ENCODE measurements at places on chromosomes 13 and 19.

DNA sequence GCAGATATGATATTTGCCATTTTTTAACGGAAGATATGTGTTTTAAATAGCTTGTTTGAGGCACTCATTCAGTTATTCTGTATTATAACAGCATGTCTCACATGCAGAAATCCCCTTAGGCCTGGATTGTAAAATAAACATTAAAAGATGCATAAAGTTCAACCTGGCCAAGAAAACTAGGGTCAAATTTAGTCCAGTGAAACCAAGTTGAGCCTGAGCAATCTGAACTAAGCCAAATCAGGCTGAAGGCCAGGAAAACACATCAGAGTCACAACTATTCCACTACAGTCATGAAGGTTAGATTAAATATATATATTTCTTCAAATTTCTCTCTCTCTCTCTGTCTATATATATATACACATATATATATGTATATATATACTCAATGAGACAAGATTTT is 504.8 kb downstream of the SLITRK1 start:
- DNase-seq, result no peak

DNA sequence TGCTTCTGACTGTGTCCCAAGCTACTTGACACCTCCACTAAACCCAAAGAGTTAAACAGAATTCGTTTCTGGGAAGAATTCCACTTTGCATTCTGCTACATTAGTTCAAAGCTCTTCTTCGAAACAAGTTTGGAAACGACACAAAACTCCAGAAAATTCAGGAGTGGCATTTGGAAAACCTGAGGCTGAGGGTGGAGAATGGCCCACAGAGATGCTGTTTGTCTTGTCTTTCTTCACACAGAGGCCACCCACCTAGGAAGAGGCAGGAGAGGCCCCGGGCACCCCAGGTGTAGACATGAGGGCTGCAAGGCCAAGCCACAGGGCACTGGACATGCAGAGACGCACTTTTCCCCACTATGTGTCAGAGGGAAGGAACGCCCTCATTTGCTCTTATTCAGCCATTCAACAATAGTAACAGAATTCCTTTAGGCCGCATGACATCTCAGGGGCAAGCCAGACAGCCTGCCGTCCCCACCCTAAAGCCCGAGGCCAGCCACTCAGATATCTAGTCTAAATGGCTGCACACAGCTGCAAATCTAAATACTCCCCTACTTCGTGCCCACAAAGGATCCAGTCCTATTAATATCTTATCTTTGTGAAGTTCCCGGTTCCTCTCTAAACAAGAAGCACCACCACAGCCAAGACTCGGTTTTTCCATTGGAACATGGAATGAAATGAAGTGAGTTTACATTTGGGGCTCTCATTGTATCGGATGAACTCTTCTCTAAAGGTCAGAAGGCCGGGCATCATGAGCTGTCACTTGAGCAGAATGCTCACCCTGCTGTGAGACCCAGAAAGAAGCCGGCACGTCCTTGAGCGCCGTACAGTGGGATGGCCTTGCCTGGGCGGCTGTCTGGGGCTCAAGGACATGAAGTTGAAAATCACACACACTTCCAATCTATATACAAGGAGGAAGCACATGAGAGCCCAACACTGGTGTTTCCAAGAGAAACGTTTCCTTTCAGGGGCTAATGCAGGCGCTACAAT is 19.8 kb downstream of the COL4A1 start:
- DNase-seq, result no peak

DNA sequence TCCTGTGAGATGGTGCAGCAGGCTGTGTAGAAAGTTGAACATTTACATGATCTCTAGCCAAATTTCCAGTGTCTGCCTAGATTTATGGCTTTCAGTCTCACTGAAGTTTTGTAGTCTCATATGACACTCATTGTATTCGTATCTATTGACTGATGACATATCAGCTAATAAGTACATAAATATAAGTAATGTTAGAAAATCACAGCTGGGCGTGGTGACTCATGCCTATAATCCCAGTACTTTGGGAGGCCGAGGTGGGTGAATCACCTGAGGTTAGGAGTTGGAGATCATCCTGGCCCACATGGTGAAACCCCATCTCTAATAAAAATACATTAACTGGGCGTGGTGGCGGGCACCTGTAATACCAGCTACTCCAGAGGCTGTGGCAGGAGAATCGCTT is 54.7 kb upstream of the HTR2A start:
- DNase-seq, result no peak

DNA sequence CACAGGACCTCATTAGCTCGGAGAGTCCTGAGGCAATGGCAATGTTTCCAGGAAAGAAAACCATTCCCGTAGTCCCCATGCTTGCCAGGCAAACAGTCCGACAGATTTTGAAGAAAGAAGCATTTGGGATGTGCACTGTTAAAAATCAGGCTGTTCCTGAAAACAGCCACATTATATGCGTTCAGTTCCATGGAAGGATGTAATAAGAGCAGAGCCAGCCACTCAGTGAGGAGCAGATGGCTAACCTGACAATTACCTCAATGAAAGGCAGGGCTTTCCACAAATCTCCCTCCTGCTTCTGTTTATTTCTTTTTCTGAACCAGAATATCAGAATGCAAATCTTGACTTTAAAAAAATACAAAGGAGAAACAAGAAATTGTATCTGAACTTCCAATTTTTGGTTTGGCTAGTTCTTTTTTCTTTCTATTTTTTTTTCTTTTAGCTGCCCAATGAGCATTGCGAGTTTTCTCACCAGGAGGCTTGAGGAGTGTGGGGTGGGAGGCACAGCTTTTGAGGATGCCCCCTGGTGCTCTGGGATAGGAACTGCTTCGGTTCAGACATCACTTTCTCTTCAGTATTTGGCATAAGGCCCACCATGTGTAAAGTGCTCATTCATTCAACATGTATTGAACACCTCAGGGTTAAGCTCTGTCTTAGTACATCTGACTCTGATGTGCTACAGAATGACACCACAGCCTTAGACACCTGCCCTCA is 124.2 kb downstream of the TBC1D4 start:
- peak; percentile 76 for DNase-seq

- DNase-seq, result no peak
Measured at GRCh38 chr13:48653472-48653939, at the start of gene CYSLTR2. Gene CYSLTR2 (plus strand): TSS chr13:48653929. CDS start chr13:48706818, 52,889 bp downstream.

GRCh38 chr13:108444448-108444847 is 174.9 kb downstream of the TNFSF13B start:
- DNase-seq, result no peak

GRCh38 chr19:7645656-7646425 is 8.9 kb downstream of the STXBP2 start:
- peak; percentile 64 for DNase-seq

GRCh38 chr19:44585371-44586133 is 27.8 kb upstream of the IGSF23 start:
- DNase-seq, result no peak

DNA sequence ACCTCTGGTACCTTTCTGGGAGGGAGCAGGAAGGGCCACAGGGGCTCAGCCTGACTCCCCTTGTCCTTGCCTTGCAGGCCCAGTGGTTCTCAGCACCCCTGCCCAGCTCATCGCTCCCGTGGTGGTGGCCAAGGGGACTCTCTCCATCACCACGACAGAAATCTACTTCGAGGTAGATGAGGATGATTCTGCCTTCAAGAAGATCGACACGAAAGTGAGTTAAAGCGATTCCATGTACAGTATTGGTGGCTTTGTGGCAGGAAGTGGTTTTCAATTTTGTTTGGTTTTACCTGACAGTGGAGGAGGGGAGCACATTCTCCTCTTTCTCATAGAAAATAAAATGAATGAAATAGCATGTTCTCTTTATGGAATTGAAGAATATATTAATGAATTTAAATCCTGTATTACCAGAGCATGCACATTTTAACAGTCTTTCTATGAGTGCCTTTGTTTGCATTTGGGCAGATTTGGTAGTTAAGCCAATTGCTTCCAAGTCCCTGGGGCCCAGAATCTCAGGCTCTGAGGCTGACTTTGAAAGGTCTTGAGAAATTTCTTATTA is 4.1 kb downstream of the MAB21L1 start:
- peak; percentile 63 for DNase-seq

DNA sequence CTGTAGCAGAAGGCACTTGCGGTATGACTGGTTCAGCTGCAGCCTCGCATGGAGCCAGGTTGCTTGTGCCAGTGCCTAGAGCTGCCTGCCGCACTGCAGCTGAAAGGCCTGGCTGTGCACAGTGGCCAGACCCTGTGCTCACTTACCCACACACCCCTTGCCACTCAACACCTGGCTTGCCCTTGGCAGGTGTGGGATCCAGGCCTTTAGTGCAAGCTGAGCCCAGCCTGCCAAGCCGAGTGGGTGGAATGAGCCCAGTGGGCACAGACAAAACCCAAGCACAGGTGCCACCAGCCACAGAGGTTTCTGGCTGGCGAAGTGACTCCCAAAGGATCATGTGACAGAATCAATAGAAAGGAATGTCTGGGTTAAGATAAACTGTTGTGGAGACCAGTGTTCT is 19.5 kb downstream of the LIG4 start:
- DNase-seq, result no peak

DNA sequence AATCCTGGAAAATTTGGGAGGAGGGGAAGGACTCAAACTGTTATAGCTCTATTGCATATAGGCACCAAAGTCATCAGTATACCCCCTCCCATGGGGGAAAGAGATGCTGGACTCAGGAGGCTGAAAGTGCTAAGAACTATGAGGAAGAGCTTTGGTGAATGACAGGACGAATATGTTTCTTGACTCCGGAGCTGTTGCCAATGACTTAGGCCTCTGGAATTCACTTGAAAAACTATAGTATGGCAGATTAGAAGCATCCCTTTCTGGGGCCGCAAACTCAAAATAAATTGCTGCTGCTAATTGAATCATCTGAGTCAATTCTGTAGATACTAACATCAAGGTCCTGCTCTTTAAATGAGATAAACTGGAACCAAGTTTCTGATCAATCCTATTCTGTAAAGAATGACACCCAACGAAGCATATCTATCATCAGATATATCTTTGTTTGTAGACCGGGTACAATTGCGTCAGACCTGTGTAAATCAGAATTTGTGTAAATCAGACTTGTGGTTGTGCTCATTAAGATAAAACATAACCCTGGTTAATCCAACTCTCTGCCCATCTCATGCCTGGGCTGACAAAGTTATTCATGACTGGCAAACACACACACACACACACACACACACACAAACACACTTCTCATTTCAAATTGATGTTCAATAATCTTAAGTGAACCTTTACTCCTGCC is 1793.8 kb upstream of the PCDH20 start:
- DNase-seq, result no peak

- DNase-seq, result no peak
Measured at GRCh38 chr13:66659286-66659685, 570.9 kb downstream of the PCDH9 start.

DNA sequence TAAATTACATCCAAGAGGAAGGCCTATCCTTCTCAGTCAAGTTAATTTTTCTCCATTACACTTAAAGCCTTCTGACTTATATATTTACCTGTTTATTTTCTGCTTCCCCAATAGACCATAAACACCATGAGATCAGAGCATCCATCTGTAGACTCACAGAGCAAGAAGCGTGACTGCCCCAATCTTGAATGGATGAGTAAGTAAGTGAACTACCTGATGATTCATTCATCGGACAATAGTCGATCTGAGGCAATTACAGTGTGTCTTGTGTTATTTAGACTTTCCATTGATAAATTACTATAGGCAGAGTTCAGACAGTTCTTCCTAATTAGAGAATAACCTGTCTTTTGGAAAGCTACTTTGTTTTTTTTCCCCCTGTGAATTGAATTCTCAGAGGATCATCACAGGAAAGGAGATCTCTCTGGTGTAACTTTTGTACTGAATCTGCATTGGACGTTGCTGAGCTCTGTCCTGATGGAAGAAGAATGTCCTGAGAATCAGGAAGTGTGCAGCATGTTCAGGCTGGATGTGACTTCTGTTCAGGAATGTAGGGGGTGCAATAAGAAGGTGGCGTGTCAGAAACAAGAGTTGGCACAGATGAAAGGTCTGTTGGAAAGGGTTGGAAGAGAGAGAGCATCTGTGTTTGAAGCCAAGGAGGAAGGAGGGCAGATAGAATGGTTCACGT is 367.0 kb downstream of the NALCN start:
- no peak for DNase-seq

- DNase-seq, result no peak
Measured at GRCh38 chr19:5136073-5136855, 167.4 kb downstream of the KDM4B start.

DNA sequence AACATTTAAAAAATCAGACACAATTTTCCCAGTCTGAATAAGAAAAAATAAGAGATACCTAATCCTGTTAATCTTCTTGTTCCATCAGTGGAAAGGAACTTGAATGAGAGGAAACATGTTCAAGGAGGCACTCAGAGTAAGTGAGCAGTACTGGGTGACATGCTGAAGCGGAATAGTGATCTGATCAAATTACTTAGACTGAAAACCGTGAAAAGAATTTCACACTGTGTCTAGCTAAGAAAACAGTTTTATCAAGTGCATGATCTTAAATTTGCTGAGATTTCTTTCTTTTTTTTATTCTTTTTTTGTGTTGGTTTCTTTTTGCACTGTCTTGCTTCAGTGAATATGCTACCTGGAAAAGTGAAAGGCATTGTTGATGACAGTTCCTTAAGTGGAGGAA is 249.5 kb upstream of the SLC10A2 start:
- no peak for DNase-seq

DNA sequence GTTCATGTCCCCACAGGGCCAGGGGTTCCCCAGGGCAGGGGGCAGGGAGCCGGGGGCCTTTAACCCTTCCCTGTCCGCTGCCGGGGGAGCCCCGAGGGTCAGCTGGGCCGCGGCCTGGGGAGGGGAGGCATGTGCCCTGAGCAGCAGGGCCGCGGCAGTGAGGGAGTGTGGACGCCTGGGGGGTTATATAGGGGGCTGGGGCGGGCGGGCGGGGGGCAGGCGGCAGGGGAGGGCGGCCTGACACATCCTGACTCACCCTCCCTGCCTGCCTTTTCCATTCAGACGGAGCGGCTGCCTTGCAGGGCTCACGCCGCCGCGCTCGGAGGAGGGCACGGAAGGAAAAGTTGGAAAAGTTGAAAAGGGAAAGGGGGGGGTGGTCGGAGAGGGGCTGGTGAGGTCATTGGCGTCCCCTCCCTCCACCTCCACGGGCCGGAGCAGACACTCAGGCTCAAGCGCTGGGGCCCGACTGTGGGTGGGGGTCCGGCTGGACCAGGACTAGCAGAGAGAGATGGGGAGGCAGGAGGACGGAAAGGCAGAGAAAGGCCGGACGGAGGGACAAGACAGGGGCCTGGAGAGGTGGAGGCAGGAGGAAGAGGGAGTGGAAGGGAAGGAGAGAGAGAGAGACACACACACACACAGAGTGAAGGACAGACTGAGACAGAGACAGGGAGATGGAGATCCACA is at the start of gene IL11:
Gene IL11, minus strand, starts transcription at position 159 of the 684 bp plus-strand sequence. Its CDS starts 153 bp downstream, at position 6.
- DNase-seq, result peak; percentile 70

DNA sequence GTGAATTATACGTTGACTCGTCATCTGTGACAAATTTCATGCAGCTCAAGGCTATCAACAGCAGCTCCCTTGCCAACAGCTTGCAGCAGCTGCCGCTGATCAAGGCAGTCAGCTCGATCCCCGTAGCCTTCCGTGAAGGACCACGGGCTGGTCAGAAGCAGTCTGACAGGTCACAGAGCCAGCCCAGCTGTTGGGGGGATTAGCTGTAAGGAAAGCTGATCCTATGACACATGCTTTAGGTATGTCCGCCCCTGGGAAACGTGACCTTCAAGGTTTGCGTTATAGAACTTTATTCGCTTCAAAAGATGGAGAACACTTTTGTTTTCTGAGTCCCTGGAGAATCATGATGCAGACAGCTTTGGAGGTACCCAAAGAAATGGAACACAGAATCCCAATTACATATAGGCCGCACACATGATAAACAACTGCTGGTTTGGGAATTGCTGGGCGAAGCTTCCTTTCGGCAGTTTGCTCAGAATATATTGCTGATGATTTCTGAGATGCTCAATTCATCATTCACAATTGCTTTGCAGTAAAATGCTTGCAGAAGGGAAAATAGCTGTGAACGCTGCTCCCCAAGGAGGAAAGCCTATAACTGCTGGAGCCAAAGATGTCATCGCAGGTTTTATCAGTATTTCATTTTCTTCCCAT is 62.6 kb upstream of the USP29 start:
- DNase-seq, result no peak

Data from endodermal cell (in vitro differentiated cells).